MCF 10A (cell line): ENCODE measurements at places on chromosomes 4 and X.

GRCh38 chr4:148315049-148315448, 127.2 kb downstream of the NR3C2 start:
- DNase-seq = no peak

DNA sequence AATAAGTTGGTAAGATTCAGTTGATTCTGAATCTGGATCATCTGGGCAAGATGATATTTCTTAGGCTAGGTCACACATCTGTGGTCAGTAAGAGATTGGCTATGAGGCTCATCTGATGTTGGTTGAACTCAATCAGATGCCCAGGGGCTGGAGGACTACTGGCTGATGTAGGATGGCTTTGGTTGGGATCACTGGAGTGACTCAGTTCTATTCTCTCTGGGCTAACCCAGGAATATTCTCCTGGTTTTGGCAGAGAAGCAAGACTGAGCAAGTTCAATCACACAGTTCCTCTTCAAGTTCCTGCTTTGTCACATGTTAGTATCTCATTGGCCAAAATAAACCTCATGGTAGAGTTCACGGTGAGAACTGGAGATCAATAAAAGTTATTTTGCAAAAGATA, 902.3 kb upstream of the SLIT2 start:
- DNase-seq = no peak

DNA sequence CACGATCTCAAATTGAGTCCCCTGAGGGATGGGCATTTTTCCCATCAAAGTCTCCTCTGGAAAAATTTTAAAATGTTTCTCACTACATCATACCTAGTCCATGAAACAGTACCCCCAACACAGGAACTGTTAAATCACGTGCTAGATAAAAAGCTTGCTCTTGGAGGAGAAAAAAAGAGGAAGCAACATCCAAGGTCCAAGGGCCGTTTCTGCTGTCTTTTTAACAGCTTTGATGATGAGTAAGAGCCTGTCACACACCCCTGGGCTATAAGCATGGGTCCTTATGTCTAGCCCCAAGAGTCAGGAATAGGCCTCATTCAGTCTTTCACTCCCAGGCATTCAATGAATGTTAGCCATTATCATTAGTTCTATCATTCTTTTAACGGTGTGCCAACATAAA, 128.9 kb downstream of the SH3KBP1 start:
- no peak for DNase-seq

DNA sequence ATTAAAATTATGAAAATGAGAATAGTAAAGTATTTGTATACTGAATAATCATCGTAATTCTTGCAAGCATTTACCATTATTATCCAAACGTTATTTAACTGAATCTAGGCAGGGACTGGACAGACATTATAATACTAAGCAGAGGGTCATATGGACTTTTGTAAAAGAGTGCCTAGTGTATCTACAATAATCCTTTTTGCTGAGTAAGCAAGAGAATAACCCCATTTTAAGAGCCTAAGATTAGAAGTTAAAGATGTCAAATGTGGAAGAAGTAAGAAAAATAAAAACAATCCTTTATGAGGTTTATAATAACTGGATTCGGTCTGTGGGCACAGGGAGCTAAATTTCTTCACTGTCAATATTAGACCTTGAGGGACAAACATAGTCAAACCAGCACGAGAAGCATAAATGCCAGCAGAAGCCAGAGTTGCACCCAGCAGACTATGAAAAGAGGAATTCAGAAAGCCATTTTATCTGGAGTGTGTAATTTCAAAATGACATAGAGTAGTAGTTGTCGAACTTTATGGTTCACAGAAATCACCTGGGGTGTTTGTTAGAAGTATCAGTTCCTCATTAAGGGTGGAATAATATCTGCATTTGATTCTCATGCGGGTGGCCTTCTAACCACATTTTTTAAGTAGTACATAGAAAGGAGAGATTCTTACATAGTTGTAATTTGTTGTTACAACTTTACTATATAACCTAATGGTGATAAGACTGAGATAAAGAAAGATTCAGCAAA, 39.7 kb upstream of the DCLK2 start:
- DNase-seq = no peak

DNA sequence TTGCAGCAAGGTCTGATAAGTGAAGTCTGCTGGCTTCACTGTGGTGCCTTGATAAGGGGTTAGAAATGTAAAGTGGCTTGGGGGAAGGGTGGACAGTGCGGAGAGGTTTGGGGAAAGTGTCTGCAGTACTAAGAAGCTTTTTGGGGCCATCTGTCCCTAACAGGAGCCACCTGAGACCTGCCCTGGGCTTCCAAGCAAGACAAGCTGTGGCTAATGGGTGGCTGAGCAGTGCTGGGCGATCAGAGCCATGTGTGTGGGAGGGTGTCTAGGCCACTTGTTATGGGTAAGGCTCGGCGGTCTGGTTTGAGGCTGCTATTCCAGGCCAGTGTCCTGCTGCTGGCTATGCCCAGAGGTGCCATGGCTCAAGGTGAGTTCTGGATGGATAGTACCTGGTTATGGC, 185.4 kb upstream of the MTMR8 start:
- no peak for DNase-seq

DNA sequence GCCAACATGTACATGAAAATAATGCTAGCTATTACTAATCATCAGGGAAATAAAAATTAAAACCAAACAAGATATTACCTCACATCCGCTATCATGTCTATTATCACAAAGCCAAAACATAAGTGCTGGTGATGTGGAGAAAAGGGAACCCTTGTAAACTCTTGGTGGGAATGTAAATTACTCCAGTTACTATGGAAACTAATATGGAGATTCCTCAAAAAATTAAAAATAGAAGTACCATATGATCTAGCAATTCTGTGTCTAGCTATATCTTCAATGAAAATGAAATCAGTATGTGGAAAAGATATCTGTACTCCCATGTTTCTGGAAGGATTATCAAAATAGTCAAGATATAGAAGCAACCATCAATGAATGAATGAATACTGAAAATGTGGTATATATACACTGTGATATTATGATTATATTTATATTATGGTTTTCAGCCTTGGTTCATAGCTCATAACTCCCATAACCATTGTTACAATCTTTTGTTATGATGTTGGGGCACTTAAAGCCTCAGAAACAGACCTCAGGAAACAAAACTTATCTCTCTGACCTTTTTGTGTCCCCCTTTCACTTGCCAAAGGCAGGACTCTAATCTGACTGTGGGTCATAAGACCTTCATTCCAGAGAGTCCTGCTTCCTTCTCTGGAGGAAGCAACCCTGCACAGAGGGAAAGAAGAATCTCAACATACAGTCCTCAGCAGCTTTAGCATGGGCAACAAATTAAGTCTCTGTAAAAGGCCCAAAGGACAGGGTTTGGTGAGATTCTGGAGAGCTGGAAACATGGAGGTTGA, 933.2 kb downstream of the ADGRL3 start:
- no peak for DNase-seq

DNA sequence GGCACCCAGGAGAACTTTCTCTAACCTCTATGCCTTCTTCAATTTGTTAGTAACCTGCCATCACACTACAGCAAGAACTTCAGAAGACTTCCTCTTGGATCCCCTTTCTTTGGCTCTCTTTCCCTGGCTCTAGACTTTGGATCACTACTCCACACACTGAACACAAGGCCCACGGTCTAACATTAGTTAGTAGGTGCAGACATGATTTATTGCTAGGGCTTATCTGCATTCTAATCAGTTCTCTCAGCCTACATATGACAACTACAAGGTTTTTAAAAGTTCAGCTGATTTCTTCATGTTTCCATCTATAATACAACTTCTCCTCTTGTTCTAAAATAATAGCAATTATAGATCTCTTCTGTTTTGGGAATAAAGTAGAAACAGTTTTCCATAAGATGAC, 209.1 kb upstream of the ANXA10 start:
- DNase-seq = no peak

GRCh38 chr4:90824266-90825150, 697.3 kb downstream of the CCSER1 start:
- DNase-seq = no peak

DNA sequence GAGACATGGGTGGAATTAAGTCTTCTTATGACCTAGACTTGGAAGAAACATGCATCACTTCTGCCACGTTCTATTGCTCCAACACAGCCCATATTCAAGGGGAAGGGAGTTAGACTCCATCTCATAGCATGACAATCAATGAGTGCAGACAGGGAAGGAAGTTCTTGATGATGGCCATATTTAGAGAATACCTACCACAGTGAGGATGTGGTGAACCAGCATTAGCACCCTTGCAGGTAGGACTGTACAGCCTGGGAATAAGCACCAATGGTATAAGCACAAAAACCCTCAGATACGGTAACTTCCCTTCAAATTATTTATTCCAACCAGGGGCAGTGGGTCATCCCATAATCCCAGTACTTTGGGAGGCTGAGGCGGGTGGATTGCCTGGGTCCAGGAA, 29.8 kb downstream of the PAGE2 start:
- no peak for DNase-seq

- no peak for DNase-seq
Observed at GRCh38 chr4:24801136-24801855, 5.9 kb downstream of the SOD3 start.

- DNase-seq = no peak
Observed at GRCh38 chrX:13036896-13037295, 7.5 kb downstream of the FAM9C start.

- no peak for DNase-seq
Observed at GRCh38 chrX:132433551-132433950, 55.3 kb downstream of the MBNL3 start.

DNA sequence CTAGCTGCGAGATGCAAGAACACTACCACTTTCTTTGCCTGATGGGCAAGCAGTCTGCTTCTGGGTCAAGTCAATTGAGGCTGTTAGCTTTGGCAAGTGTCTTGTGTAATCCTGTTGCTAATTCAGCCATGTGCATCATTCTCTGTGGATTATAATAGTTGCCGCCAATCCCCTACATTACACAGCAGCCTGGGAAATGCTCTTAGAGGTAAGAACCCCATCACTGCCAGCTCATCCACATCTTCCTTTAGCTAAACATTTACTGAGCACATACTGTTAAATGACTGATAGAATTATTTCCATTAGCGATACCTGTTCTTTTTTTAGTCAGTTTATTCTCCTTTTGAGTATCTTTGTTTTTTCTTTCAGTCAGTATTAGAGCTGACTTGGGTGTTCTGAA, 116.2 kb downstream of the CBR4 start:
- no peak for DNase-seq

DNA sequence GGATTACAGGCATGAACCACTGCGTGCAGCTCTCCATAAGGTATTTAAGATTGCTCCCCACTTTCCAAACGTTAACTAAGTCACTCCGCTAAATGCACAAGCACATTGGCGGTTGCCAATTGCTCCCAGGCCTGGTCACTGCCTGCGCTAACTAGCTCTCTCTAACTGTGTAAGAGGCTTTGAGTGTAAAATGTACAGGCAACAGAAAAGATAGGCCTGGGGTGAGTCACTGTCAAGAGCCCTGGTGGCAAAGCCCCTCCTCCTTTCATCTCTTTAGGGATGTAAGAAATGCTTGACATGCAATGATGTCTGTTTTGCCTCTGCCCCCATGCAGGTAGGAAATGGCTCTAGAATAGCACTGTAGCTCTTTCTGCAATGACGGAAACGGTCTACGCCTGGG, 329.7 kb upstream of the GATB start:
- no peak for DNase-seq

GRCh38 chrX:132853040-132853439, 105.4 kb downstream of the HS6ST2 start:
- DNase-seq = peak; percentile 72

GRCh38 chr4:1045595-1046201, 34.3 kb downstream of the FGFRL1 start:
- no peak for DNase-seq

GRCh38 chrX:2521092-2521926, 20.5 kb upstream of the DHRSX start:
- no peak for DNase-seq

DNA sequence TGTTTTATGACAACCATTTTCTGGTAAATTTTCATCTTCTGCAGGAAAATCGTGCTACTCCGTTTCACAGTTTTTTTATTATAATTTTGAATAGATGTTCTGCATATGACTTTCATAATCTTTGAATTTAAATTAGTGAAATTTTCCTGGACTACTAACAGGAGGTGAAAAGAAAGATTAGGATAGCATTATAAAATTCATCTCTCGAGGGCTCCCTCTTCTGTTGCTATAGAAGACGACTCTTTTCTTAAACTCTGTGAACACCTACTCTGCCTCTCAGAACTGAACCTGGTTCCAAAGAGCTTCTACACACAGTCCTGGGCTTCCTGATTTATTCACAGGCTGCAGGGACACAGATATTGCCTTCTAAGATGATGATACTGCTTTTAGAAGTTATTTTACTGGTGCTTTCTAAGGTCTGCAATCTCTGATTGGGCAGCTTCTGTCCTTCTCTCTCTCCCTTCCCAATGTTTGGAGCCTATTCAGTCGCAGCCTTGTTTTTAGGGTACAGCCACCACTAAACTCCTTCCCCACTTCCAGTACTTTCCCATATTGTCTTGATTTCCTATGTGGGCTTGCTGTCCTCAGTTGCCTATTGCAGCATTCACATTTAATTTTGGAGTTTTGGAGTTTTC, 10.1 kb upstream of the SAP30 start:
- peak; percentile 25 for DNase-seq

DNA sequence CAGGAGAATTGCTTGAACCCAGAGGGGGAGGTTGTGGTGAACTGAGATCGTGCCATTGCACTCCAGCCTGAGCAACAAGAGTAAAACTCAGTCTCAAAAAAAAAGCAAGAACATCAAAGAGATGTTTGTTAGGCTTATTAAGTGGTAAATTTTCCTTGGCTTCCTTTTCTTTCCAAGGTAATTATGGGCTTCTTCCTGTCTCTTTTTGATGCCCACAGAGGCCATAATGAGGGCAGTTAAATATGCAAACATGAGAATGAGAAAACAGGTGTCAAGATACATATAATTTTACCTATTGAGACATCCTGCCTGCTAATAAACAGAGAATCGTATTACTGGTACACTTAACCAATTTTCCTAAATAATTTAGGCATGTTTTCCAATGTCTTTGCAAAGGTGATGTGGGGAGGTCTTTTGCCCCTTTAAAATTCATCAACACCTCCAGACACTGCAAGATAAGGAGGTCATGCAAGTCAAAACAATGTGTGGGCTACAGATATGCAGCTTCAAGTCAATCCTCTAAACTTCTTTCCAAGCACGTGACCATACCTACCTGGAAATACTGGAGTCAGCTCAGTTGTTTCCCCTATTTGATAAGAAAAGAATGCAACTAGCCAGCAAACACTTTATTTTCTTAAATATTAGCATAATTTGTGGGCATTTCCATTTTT, 2.7 kb downstream of the SLC39A8 start:
- DNase-seq = no peak

- peak; percentile 32 for DNase-seq
Observed at GRCh38 chr4:183360161-183360919, 38.1 kb upstream of the CLDN24 start.

- no peak for DNase-seq
Observed at GRCh38 chrX:40300286-40300890, 202.6 kb upstream of the BCOR start.

- DNase-seq = peak; percentile 94
Observed at GRCh38 chr4:127708985-127709384, 21.2 kb upstream of the SLC25A31 start.
